ENCODE measurements at places on chromosomes 3 and 15.
A peak's percentile ranks its signal among the peaks of the same experiment; 100 is the strongest.

GRCh38 chr3:152230370-152230769, 38.4 kb upstream of the MBNL1 start:
- no peak for DNase-seq

GRCh38 chr15:72203507-72203837, 5.9 kb upstream of the GRAMD2A start:
- DNase-seq, result no peak

GRCh38 chr15:61195116-61196002, 33.7 kb downstream of the RORA start:
- peak; percentile 9 for DNase-seq

- DNase-seq, result no peak
These were observed 97.3 kb downstream of the NR1D2 start for GRCh38 chr3:24042174-24043059.

DNA sequence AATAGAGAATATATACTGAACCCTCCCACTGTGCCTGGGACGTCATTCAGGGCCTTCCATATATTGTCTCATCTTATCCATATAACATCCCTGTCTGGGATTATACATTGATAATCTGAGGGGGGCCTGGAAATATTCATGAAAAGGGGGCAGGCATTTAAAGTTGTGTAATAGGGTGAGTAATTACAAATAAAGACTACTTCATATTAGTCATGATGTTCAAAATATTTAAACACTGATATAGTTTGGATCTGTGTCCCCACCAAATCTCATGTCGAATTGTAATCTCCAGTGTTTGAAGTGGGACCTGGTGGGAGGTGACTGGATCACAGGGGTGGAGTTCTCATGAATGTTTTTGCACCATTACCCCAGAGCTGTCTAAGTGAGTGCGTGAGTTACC, 97.8 kb downstream of the AQP9 start:
- no peak for DNase-seq

GRCh38 chr3:41111011-41111410, 88.3 kb upstream of the CTNNB1 start:
- DNase-seq, result no peak

GRCh38 chr3:50161320-50161719, 6.2 kb downstream of the SEMA3F start:
- DNase-seq, result no peak

DNA sequence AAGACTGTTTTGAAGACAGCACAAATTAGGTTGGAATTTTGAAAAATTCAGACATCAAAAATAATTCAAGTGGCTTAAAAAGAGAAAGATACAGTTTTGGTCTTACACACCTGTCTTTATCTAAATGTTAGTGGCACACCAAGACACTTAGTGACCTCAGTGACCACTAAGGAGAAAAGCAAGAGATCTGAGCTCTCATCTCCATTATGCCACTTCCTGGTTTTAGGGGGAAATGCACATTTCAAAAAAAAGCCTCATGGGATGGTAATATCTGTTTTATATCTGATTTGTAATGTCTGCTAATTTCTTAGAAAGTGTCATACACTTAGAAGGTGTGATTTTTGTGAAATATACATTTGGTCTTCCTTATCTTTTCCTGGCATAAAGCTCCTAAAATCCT, 16.4 kb downstream of the IL12A start:
- no peak for DNase-seq

- DNase-seq, result no peak
These were observed 51.5 kb upstream of the CSTA start for GRCh38 chr3:122273498-122273897.

GRCh38 chr3:65412588-65412987, 626.1 kb downstream of the MAGI1 start:
- no peak for DNase-seq

DNA sequence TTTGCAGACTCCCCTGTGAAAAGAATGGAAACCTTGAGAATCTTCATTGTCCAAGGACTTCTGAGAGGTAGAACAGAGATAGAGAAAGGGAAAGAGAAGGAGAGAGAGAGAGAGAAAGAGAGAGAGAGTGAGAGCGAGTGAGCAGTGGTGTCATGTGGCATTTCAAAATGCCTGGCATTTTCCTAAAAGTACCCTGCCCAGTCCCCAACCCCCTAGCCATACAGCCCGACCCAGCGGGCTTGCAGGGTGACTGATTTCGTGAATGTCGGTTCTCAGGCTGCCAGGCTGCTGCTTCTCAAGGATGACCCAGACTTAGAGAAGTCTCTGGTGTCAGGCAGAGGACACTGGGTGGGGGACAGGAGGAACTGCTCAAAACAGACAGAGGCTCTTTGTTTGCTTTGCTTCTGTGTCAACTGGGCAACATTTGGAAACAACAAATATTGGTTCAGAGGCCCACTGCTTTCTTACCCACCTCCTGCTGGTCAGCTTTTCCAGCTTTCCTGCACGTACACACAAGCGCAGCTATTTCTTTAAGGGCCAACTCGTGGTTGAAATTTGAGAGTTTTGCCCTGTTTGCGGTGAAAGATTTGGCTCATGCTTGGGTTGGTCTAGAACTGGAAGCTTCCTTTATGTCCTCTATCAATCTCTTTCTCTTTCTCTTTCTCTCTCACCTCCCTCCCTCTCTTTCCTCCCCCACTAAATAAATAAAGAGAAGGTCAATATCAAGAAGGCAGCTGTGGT, 3.7 kb upstream of the TF start:
- DNase-seq, result no peak

- DNase-seq, result no peak
These were observed 231.3 kb upstream of the ARHGEF26 start for GRCh38 chr3:153889905-153890334.

DNA sequence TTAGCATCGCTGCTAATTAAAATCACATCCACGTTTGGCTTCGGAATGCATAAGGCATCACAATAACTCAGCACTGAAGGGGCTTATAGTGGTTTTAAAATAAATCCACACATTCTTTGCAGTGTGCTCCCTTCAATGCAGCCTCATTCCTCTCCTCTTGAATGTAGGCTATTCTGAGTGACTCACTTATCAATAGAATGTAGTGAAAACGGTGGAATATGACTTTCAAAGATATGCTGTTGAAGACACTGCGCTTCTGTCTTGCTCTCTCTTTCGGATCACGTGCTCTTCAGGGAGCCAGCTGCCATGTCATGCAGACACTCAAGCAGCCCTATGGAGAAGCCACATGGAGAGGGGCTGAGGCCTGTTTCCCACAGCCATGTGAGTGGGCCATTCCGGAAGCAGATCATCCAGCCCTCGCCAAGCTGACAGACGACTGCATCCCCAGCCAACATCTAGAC, 87.4 kb downstream of the CRYGS start:
- DNase-seq, result no peak

GRCh38 chr3:106508331-106508893, 639.6 kb upstream of the CBLB start:
- no peak for DNase-seq

DNA sequence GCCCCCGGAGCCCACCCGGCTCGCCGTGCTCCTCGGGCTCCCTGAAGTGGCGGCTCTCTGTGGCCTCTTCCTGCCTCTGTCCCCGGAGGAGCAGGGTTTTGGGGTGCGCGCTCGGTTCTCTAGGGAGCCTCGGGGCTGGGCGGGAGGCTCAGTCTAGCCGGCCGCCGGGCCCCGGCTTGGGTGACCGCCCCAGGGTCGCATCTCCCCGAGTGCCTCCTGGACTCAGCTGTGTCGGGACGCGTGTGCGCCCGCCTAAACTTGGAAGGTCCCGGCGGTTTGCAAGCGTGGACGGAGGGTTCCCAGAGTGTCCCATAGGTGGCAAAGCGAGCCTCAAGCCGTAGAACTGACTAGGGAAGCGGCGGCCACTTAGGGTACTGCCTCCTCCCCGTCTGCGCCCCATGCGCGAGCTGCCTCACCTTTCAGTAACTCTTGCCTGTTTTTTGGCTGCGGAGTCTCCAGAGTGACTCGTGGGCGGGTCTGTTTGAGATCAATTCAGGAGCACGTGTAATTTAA, 601 bp downstream of the ACTL6A start:
- peak; percentile 65 for DNase-seq

- DNase-seq, result no peak
These were observed 121.9 kb downstream of the TMEM266 start for GRCh38 chr15:76181705-76182107.

DNA sequence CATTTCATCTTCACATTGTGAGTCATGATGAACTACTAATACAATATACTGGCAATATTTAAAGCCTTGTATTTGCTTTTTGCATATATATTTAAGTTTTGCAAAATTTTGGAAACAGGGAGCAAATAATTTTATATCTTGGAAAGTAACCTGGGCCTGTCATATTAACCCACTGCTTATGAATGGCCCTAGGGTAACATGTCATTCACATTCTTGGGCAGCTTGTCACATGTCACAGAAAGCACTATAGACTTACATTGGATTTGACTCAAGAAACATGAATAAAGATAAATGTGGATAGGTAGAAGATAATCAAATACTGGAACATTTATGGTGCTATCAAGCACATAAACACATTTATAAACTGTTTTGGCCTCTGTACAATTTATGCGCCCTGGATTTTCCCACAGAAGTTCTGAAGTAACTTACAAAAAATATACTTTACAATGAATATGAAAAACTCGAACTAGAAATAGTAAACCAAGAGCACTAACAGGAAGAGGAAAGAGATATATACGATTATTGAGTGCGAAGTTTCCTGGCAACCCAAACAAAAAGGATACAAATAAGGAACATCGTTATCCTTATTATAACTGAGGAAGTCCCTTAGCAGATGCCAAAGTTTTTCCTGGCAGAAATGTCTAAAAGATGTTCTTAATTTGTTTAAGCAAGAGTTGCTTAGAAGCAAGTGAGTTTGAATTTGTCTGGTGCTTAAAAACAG, 257.2 kb downstream of the RBMS3 start:
- no peak for DNase-seq

GRCh38 chr15:76368122-76368621, 31.6 kb downstream of the ISL2 start:
- DNase-seq, result no peak

- no peak for DNase-seq
These were observed 34.1 kb upstream of the SERPINI2 start for GRCh38 chr3:167507954-167508353.

GRCh38 chr3:157508461-157508860, 5.2 kb upstream of the VEPH1 start:
- DNase-seq, result no peak

DNA sequence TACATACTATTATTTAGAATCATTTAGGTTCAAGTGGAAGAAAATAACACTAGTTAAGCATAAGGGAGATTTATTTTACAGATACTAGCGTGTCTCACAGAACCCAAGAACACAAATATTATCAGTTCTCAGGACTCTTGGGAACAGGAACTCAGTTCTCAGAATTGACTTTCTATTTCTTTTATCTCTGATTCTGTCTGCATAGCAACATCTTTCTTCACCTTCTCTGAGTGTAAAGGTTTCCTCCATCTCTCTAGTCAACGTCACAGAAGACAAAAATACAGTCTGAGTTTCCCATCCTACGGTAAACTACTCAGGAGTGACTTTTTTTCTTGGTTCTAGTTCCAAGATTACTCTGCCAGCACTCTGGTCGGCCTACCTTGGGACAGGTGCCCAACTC, 220.0 kb downstream of the SV2B start:
- DNase-seq, result peak; percentile 31

GRCh38 chr15:76176487-76177085, 116.8 kb downstream of the TMEM266 start:
- DNase-seq, result no peak

- no peak for DNase-seq
These were observed 477.6 kb upstream of the KCNMB2 start for GRCh38 chr3:178058629-178059028.

- peak; percentile 74 for DNase-seq
These were observed 832 bp downstream of the TGFBR2 start for GRCh38 chr3:30607032-30607833.

DNA sequence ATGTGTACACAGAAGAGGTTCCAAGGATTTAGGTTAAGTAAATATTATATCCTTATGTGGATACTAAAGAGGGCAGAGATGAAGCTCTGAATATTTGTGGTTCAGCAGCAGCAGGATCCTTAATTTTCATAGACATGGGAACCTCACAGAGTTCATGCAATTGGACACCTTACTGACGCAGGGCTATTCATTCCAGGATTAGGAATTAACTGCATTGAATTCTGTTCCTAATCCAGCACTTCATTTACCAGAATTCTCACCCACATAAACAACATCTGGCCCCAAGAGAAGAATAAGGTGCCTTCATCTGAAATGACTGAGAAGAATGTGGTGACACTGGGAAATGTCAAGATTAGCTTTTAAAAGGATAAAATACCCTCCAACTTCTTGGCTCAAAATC, 62.4 kb downstream of the ADAMTS9 start:
- no peak for DNase-seq

- DNase-seq, result peak; percentile 63
These were observed 106.7 kb downstream of the GHSR start for GRCh38 chr3:172341482-172342059.

DNA sequence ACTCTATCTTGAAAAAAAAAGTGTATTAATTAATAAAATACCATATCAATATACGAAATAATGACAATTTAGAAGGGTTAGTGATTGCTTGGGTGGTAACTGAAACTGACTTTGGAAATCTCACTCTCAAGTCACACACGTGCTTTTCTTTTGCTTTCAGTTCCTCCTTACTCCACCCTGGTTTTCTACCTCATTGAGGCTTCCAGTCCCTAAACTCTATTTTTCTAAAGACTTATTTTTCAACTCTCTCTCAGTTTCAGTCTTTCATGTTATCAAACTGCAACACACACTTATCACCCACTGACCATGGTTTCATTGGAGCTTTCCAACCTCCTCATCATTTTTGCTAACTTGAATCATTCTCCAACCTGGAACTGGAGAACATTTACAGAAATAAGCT, 23.5 kb downstream of the IL12A start:
- no peak for DNase-seq

DNA sequence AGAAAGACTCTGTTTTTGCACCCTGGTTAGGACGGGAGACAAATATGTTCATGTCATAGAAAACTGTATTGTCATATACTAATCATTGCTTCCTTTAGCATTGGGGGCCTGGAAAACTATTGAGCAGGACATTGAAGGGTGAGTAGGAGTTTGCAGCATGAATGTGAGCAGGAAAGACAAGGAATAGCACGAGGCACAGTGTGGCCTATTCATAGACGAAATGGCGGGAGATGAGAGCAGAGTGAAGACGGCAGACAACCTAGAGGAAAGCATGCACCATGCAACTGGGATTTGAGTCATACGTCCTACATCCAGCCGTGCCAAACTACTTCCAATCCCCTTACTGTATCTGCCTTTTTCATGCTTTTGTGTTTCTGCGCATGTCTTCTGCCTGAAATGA, 508.1 kb downstream of the NTRK3 start:
- DNase-seq, result no peak

GRCh38 chr3:155423526-155424322, 130.2 kb upstream of the STRIT1 start:
- no peak for DNase-seq
